ENCODE measurements at places on chromosomes 12 and 14.

DNA sequence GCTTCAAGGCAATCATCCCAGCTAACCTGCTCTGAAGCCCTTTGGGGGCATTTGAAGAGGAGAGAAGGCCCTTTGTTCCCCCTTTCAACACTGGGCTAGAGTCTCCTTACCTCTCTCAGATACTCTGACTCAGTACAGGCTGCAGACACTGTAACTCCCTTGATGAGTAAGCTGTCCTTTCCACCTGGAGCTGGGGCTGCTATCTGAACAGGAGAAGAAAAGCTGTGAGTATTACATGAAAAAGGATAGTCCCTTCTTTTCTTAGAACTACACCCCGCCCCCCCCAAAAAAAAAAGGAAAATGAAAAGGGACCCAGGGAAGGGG, 186.6 kb upstream of the PLEKHG7 start:
- peak; percentile 22 for DNase-seq

- DNase-seq, result no peak
Measured at GRCh38 chr14:95222870-95223398, 65.6 kb upstream of the DICER1 start.

DNA sequence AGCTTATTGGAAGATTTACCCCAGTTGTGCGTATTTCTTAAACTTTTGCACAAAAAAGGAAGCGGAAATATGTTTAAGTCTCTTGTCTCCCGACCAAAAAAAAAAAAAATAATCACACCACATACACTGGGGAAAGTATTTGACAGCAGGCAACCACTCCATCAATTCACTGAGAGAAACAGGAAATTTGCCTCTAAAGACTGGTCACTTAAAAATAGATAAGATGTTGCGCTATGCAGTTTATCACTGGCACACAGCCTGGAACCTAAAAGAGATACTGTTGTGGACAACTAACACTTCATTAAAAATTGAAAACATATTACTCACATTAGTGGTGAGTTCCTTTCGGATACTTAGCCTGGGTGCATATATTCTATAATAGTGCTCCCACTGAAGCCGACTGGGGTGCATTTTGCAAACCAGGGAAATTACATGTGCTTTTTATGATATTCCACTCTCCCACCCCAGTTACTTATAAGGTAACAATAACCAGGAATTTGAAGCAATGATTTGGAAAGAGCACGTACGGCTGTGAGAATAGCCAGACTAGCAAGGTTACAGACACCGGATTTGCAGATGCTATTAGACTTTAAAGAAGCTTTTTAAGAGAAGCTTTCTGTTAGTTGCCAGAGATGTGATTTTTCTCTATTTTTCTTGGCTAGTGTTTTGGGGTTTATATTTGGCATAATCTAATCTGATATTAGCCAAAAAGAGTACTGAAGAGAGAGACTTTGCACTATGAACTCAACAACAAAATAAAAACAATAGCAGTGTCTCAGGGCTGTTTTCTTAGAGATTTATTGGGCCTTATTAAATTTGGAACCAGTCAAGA, 311.5 kb downstream of the NOVA1 start:
- DNase-seq, result no peak

- DNase-seq, result no peak
Measured at GRCh38 chr14:94700336-94700735, 69.6 kb downstream of the GSC start.

DNA sequence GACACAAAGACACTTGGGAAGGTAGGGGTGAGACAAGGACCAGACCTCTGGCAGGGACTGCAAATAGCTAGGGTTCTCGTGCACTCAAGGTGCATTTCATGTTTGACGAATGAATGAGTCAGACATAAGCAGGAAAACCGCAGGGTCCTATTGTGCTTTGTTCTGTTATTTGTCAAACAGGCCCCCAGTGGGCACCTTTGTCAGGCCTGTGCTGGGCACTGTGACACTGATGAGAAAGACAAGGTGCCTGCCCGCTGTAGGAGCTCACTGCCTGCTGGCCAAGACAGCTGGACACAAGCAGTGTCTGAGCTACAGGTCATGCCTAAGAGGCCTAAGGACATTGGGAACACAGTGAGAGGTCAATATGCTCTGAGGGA, 2.3 kb downstream of the OTUB2 start:
- peak; percentile 7 for DNase-seq

- no peak for DNase-seq
Measured at GRCh38 chr12:25005376-25005775, 56.5 kb upstream of the BCAT1 start.

DNA sequence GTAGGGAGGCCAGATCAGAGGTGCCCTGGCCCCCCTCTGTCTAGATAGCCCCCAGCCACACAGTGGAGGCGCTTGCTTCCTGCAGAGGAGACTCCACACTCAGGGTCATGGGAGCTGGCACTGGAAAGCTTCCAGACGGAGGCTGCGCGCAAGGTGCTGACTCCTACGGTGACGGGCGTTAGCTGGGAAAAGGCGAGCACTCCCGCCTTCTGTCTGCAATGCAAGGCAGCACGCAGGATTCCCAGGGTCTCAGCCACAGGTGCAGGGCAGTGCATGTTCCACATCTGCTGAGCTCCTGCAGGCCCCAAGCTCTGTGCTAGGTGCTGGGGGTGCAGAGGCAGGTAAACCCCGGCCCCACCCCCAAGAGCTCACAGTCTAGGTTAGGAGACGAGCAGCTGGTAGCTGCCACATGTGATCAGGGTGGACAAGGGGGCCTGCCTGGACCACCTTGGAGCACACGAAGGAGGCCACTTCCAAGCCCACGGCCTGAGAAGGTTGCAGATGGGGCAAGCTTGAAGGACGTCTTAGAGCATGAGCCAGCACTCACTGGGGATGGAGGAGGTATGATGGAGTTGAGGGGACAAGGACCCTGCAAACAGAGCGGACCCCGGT, 310.9 kb upstream of the DIO3 start:
- DNase-seq, result no peak

DNA sequence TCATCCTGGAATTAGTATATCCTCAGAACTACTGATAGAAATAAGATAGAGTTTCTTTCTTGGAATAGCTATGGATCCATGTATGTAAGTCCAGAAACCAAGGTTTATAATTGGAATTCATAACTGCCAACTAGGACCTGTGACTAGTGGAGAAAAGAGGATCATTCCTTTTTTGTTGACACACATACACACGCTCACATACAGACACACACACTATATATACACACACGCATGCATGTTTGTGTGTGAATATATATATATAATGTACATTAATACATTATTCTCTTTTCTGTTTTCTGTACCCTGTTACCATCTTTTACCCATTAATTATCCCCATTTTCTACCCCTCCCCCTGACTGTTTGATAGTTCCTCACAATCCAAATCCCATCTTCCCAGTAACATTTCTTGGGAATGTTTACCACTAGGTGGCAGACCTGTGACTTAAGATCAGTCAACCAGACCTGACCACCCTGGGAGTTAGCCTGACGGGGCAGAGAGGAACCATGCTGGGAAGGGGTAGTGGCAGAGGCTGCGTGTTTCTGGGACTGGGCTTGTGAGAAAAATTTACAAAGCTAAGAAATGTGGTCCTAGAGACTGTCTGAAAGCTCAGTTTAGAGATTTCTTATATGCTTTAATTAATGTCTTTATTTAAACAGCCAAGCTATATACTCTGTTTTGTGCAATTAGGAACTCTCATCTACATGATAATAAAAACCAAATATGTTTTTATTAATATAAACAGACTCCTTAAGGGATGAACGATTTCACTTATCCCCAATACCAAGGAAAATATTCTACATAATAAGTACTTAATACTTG, 308.0 kb downstream of the PPFIA2 start:
- no peak for DNase-seq

DNA sequence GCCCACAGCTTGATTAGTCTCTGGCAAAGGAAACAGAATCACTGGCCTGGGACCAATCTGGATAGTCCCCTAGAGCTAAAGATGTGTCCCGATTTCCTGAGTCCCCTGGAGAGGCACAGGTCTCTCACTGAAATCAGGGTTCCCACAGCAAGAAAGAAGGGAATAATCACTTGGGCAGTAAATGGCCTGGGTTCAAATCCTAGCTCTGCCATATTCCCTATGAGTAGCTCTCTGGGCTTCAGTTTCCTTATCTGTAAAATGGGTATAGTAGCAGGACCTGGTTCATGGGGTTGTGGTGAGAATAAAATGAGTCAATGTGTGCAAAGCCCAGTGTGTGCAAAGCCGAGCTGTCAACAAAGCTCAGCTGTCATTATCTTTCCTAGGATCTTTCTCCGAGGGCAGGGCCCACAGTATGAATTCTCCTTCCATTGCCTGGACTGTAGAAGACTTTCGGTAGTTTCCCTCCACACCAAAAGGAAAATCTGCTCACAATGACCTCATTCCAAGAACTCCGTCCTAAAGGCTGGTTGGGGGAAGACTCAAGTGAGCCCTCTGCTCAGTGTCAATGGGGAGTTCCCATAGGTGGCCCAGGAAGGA, 12.6 kb upstream of the NCOR2 start:
- no peak for DNase-seq

DNA sequence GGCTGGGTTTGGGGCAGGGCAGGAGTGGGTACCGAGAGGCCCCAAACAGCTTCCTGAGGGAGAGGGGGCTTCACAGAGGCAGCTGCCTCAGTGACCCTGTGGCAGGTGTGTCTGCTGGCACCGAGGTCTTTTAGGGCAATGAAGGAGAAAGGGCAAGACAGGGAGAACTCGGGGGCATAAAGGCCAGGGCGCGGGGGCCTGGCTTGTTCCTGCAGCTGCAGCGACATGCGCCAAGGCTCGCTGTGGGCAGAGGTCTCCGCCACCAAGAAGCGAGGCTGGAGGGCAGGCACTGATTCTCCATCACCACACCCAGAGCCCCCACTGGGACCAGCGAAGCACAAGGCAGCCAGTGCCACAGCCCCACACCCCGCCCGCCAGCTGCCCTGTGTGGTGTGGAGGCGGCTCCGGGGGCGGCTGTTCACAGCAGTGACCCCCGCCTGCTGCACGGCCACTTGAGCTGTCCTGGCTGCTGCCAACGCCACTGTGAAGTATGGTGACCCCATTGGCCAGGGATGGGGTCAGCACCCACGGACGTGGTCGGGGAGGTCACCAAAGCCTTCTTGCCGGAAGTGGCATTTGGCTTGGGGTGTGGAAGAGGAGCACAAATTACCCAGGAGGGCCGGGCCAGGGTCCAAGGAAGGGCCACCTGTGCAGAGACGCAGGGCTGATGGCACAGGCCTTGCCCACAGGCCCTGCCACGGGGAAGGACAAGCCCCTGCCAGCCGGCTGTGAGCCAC, 16.4 kb downstream of the BAG5 start:
- no peak for DNase-seq

DNA sequence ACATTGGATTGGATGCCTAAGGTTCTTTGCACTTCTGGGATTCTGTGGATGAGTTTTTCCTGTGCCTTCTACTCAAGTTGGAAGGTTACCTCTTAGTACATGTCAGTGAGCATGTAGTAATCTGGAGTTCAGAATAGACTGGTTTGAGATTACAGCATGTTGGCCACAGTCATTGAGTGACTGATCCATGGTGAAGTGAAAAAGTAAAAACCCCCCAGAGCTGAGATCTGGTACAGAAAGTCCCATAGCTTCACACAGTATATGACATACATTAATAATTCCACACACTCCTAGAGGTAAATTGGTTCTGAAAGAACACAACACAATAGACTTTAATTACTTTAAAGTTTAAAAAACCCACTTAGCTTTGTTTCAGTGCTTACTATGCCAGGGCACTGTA, 11.9 kb upstream of the CCND2 start:
- DNase-seq, result no peak

DNA sequence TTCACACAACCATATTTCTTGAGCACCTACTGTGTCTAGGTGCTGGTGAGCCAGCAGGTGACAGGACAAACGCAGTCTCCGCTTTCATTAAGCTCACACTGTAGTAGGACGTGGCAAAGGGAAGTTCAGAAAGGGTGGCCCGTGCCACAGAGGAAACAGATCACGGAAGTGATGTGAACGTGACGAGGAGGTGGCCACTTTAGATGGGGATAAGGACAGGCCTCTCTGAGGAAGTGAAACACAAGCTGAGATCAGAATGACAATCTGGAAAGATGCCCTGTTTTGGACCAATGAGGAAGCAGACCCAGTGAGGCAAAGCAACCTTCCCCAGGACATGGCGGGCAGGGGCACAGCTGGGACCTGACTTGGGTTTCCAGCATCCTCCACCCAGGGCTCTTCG, 127.4 kb upstream of the PRMT8 start:
- no peak for DNase-seq

GRCh38 chr14:21985081-21985480, 311.5 kb upstream of the OR4E1 start:
- no peak for DNase-seq

DNA sequence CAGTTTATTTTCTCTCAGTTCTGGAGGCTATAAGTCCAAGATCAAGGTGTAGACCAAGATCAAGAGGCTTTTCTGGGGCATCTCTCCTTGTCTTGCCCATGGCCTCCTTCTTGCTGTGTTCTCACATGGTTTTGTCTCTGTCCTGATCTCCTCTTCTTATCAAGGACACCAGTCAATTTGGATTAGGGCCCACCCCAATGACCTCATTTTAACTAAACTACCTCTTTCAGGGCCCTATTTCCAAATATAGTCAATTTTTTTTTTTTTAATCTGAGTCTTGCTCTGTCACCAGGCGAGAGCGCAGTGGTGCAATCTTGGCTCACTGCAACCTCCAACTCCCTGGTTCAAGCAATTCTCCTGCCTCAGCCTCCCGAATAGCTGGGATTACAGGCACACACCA, 50.8 kb downstream of the TSHR start:
- no peak for DNase-seq

DNA sequence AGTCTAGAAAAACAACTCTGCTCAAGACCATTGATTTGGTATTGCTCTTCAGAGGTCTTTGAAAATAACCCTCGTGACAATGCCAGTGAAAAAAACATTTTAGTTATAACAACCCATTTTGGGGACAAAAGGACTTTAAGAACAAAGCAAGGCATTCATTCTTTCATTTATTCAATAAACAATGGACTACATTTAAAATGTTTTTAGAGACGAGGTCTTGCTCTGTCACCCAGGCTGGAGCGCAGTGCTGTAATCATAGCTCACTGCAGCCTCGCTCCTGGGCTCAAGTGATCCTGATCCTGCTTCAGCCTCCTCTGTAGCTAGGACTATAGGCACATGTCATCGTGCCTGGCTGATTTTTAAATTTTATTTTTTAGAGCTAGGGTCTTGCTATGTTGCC, 7.7 kb upstream of the KICS2 start:
- no peak for DNase-seq

- no peak for DNase-seq
Measured at GRCh38 chr12:70609739-70610491, 27.3 kb downstream of the PTPRB start.

GRCh38 chr12:76962099-76962498, 83.3 kb upstream of the CSRP2 start:
- DNase-seq, result no peak

- no peak for DNase-seq
Measured at GRCh38 chr14:78863143-78863542, 693.0 kb downstream of the NRXN3 start.
